ENCODE measurements at places on chromosomes 1 and 21. TPM values are rescaled to one million over a fixed set of nuclear protein-coding genes. Genes with fewer than 3 reads are reported as not detected.

LRRC71 gene
- total RNA-seq, result 0.13 TPM

RCSD1 gene
- 21.4 TPM for total RNA-seq

IL12RB2 gene
- not detected for total RNA-seq

TTLL7 gene
- 0.63 TPM for total RNA-seq

DNA sequence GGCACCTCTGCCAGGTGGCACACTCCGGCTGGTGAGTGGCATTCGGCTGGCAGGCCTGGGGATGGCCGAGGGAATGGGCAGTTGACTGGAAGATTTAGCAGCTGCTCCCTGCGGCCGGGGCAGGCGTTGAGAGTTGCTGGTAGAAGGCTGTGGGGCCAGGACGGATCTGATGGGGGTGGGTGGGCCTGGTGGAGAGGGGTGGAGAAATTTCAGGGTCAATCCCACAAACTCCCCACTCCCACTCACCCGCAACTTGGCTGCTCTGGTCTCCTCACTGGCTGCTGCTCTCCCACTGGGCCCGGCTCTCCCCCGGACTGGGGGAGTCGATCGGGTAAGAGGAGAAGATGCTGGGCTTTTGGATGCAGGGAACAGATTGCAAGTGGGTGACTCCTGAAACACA, 2.1 kb downstream of the PSRC1 start:
- no peak for DNase-seq

DNA sequence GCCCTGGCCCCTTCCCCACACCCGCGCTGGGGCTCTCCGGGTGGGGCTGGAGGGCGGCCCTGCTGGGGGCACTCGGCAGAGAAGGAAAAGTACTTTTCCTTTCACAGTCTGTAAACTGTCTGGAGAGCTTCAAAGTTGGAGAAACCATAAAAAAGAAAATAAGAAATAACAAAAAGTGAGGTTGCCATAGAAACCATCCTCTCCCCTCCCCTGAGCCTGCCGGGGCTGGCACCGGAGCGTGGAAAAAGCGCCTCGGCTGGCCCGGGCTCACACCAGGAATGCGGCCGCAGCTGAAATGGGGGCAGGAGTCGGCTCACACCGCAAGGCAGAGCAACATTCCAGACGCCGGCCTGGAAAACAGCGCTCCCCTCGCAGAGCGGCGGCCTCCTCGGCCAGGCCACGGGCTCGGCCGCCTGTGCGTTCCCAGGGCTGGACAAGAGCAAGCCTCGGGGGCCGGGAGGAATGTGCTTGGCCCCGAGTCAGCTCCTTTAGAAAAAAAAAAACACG, 69.2 kb downstream of the MORN1 start:
- peak; percentile 89 for DNase-seq

DNA sequence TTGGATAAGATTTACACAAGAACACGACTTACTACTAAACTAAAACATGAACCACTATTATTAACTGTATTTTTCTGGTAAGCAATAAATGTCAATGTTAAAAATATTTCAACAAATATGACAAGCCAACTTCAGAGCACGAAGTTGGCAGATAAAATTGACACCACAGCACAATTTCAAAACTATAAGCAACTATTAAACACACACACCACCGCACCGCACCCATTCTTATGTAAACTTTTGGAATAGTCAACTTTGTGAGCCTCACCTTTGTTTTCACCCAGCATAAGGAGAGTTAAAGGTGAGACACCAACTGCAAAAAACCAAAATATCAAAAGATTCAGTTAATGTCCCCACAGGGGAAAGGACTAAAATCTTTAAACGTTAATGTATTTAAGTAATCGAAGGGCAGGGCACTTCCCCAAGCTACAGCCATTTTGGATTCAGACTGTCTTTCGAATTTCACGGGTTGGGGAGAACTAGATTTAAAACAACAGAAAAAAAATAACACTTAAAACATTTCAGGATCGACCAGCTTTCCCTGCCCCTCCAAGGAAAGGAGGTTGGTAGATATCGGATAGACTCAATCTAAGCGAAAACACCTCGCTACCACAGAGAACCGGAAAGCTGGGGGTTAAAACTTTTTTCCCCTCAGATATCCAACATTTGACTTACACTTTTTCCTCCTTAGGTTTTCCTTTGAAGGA, 872 bp downstream of the GPBP1L1 start:
- peak; percentile 21 for DNase-seq

GRCh38 chr1:165773324-165773965, 4.8 kb upstream of the TMCO1 start:
- DNase-seq, result no peak

GRCh38 chr1:85585799-85586198, 5.2 kb downstream of the CCN1 start:
- no peak for DNase-seq

GRCh38 chr1:38942664-38943428, 1.2 kb upstream of the RHBDL2 start:
- DNase-seq, result no peak

DNA sequence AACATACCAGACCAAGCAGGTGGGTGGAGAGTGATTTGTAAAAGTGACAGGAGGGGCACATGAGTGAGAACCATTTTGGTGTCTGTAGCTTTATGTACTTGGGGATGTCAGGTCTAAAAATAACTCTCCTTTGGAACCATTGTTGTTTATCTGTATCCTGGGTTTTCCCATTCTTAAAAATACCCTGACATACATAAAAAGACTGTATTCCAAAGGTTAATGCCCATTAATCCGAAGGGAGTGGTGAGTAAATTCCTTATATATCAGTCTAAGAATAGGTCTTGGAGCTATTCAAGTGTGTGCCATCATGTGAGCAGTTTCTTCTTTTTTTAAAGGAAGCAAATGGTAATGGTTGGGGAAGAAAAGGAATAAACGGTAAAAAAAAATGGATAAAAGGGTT, 117.5 kb downstream of the TGFB2 start:
- no peak for DNase-seq

DNA sequence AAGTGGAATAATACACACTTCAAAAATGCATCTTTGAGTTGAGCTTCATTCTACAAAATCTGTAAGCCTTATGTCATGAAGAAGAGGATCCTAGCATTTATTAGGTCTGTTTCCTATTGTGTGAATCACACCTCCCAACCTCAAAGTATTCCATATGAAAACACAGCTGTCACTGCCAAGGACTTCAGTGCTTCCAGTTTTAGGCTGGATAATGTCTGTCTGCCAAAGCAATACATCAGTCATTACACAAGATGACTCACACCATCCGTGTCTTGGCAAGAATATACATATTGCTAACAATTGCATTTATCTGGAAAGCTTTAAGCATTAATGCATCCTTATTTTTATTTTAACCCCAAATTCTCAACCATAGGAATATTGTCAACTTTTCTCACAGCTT, 125.7 kb upstream of the TMPRSS15 start:
- DNase-seq, result peak; percentile 6

DNA sequence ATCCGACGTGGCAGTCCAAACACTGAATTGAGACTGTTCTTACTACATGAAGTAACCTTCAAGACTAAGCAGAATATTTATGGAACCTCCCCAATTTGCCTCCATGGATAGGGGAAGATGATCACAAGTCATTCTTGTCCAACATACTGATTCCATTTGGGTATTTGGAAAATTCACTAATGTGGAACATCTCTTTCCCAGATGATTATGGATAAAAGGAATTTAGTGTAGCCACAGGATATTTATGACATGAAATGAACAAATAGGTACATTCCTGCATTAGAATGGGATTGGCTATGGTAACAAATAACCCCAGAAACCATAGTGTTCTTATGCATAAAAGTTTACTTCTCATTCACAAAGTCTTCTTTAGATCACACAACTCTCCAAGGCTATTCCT, 40.2 kb upstream of the SGIP1 start:
- no peak for DNase-seq

GRCh38 chr1:176183618-176184017, 23.5 kb downstream of the COP1 start:
- no peak for DNase-seq

DNA sequence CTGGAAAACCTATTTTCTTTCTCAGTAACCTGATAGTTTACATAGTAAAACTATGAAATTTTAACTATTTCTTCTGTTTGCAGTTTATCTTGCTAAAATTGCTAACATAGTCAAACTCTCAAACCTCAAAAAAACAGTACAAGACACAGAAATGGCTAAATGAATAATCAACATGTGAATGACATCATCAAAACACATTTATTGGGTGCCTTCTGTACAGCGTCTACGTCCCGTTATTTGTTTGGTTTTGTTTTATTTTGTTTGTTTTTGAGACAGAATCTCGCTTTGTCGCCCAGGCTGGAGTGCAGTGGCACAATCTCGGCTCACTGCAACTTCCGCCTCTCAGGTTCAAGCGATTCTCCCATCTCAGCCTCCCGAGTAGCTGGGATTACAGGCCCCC, 11.2 kb downstream of the RBM34 start:
- DNase-seq, result no peak

DNA sequence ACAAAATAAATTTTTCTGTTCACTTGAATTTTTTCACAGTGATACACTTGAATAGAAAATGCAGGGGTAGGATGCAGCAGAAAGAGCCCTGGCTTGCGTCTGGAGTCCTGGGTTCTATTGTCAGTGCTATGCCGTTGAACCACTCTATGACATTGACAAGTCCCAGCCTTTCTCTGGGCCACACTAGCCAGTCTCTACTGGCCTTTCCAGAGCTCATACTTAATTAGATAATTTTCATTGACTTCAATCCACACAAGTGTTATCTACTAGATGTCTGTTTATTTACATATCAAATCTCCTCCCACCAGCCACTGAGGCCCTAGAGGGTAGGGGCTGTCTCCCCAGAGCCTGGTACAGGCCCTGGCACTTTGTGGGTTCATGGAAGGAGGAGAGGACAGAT, 15.5 kb upstream of the CELA3B start:
- DNase-seq, result no peak

GRCh38 chr1:170959385-170959784, 24.1 kb downstream of the MROH9 start:
- no peak for DNase-seq

DNA sequence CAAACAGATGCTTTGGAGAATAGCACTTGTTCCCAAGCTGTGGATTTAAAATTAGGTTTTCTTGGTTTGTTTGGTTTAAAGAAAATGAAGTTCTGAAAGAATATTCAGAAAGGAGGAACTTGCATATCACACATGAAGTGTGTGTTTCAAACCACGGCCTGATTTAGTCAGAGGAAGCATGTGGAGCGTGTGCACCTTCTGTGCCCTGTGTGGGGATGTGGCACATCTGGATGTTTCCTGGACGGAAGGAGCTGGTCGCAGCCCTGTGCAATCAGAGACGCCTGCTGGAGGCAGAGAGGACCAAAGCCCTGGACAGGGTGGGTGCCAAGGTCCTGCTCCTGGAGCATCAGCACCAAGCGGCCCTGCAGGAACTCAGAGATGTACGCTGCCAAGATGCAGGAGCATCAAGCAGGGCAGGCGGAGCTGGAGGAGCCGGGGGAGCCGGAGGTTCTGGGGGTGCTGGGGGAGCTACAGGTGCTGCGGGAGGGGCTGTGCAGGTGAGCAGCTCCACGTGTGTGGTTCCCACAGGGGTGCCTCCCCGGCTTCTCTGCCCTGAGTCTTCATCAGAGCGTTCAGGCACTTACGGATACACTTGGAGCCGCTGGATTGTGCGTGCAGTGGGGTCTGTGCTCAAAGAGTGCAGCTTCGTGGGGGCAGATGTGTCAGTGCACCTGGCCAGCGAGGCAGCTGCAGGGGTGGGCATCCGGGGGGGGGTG, 45.7 kb downstream of the PCNT start:
- DNase-seq, result no peak

- DNase-seq, result no peak
These were observed 112.7 kb upstream of the COA6 start for GRCh38 chr1:234260578-234260977.

DNA sequence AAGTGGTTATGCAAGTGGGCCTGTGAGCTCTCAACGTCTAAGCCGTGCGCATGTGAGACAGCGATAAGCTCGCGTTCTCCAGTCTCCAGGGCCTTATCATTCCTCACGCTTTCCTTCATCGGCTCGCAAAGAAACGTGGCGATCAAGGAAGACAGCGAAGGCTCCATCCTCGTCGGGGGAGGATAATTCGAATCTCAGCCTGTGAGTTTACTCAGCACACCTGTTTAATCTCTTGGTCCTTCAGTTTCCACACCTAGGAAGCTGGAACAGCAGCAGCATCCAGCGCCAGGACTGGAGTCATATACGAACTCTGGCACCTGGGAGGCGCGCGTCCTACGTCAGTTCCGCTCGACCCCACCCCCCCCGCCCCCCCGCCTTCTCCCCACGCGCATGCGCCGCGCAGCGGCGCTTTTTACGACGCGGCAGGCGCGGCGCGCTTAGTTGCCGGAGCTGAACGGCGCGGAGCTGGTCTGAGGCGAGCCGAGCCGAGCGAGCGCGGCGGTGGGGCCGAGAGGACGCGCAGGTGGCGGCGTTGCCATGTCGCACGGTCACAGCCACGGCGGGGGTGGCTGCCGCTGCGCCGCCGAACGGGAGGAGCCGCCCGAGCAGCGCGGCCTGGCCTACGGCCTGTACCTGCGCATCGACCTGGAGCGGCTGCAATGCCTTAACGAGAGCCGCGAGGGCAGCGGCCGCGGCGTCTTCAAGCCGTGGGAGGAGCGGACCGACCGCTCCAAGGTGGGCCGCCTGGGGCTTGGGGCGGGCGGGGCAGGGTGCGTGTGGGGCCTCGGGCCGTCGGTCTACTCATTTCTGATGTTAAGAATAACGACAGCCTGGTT, at the start of gene PITHD1:
PITHD1 (plus strand) TSS at position 440 of the 836 bp plus-strand sequence; CDS start at position 538, 98 bp downstream.
- DNase-seq, result peak; percentile 64

- no peak for DNase-seq
These were observed 41.7 kb downstream of the PKNOX1 start for GRCh38 chr21:43015906-43016540.

Data from dermis microvascular lymphatic vessel endothelial cell (primary cell).